ENCODE measurements at places on chromosomes 12 and 14.

- no peak for DNase-seq
Observed at GRCh38 chr12:95701722-95702418, 88.7 kb downstream of the NTN4 start.

- DNase-seq, result no peak
Observed at GRCh38 chr14:65290830-65291229, 121.7 kb upstream of the FUT8 start.

GRCh38 chr14:30227876-30228275 lies 300.2 kb upstream of the PRKD1 start:
- DNase-seq, result peak; percentile 18

DNA sequence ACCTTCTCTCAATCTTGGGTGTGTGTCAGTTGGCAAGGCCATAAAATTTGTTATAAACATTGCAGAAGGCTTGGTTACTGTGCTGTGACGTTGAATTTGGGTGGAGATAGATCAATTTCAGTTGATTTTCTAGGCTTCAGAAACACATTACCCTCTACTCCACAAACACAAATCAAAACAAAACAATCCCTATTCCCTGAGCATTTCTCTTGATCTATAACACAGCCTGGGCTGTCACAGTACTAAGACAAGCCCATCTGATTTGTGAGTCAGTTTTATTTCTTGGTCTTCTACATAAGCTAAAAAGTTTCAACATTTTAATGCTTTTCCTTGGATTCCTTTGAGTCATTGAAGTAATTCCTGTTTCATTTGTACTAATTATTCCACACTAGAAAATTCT lies 79.8 kb downstream of the PTPN11 start:
- no peak for DNase-seq

- no peak for DNase-seq
Observed at GRCh38 chr12:106227641-106228319, 20.0 kb downstream of the CKAP4 start.

DNA sequence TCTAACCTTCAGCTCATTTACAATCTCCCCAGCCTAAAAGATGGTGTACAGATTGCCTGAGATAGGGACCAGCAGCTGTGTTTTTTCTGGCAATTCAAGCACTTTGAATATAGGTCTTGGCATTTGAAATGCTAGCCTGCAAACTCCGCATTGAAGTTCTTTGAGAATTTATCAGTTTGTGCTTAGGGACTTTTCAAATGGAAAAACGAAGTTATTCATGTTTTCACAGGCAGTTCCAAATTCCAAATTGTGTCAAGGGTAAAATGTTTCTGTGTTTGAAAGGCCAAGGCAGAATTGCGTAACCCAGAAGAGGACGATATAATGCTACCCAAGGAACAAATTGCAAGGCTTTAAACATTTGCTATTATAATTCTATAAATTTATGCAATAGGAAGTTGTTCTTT lies 168.9 kb upstream of the RASSF8 start:
- DNase-seq, result no peak

GRCh38 chr12:120240495-120240833 lies 25.1 kb downstream of the PXN start:
- DNase-seq, result no peak

- DNase-seq, result peak; percentile 82
Observed at GRCh38 chr14:51979088-51979709, 10.1 kb upstream of the RTRAF start.

- no peak for DNase-seq
Observed at GRCh38 chr14:22052795-22053194, 379.2 kb upstream of the OR4E1 start.

GRCh38 chr12:108356835-108357806 lies 18.0 kb upstream of the CMKLR1 start:
- no peak for DNase-seq

- no peak for DNase-seq
Observed at GRCh38 chr12:131865180-131865875, 29.1 kb upstream of the ULK1 start.

DNA sequence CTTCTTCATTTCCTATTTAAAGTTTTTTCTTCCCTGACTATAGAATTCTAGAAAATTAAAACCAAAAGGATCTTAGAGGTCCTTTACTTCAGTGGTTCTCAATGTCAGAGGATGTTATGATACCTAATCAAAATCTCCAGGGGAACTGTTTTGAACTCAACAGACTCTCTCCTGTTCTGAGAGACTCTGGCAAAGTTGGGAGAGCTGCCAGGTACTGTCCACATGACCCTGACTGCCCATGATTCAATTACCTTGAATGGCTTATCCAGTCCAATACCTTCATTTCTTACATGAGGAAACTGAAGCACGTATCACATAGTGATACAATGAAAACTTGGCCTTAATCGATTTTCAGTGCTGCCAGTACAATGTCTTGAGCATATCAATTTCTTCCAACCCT lies 16.6 kb downstream of the ALKBH1 start:
- no peak for DNase-seq

DNA sequence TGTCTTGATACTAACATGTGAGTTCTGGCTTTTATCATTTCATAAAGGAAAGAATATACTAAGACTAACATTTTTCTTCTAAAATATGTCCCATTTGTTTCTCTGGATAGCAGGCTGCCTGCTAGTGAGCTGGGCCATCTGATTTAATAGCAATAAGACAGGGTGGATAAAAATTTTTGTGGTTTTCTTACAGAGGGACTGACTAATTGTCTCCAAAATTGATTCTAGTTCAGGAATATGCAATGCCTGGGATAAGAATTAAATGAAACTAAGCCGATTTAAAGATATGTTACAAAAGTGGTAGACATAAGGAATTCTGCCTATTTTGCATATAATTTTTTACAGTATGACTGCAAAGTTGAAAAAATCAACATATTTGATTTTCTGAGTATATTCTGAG lies 252.9 kb upstream of the NAV3 start:
- DNase-seq, result no peak

GRCh38 chr14:60646226-60646818 lies 3.0 kb downstream of the SIX1 start:
- no peak for DNase-seq

DNA sequence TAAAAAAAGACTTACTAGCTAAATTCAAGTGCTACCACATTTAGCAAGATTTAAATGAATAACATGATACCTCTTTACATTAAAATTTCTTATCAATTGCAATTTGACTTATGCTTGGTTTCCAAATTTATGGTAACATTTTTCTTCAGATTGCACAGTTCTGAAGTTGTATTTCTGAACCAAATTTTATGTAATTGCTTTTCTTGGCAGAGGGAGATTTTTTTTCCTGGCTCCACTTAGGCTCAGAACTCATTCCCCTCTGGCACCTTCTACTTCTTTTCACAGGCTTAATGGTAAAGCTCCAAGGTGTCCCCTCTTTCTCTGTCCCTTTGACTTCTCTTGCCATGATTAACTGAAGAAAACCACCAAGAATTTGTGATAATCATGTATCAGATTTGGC lies 99.8 kb upstream of the TMTC1 start:
- no peak for DNase-seq
